Activated naive CD4-positive, alpha-beta T cell treated with anti-CD3 and anti-CD28 coated beads for 36 hours (primary cell): ENCODE measurements at places on chromosomes 5 and 9. TPM values are rescaled to one million over a fixed set of nuclear protein-coding genes. Genes with fewer than 3 reads are reported as not detected.

DNA sequence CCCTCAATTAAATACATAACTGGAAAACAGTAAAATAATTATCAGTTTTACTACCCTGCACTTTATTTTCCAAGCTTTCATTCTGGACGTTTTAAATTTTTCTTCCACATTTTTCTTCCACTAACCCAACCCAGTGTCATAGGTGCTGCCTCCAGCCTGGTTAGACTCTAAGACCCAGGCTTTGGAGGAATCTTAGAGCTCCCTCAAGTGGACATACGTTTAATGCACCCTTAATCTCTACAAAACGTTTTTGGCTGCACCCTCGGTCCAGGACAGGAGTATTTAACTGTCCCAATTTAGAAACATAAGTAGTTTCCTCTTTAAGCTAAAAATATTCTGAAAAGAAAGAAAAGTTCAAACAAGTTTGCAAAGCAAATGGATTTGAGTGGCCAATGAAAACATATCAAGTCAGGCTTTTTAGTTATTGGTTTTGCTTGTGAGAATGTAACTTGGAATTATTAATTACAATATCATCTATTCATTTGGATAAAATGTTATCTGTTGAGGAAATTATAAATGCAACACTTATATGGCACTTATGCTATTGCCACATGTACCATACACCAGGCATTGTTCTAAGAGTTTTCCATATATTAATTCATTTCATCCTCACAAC is 38.9 kb downstream of the CDH6 start:
- peak; percentile 9 for DNase-seq
- no peaks in the 10 kb centered on the region for H3K36me3 ChIP-seq
- no peaks in the 10 kb centered on the region for H3K4me1 ChIP-seq
- no peak overlapping the region for H3K4me3 ChIP-seq
- peaks cover 3% of the 10 kb centered on the region for H3K27me3 ChIP-seq
- no peak overlapping the region for H3K27ac ChIP-seq

EXOSC2 gene
- 70.1 TPM for total RNA-seq

- H3K4me3 ChIP-seq = no peak overlapping the region
- no peak for DNase-seq
- no peak overlapping the region for H3K27ac ChIP-seq
- peaks cover 5% of the 10 kb centered on the region for H3K27me3 ChIP-seq
These were observed 2.8 kb upstream of the ESM1 start for GRCh38 chr5:54988218-54988617.

DNA sequence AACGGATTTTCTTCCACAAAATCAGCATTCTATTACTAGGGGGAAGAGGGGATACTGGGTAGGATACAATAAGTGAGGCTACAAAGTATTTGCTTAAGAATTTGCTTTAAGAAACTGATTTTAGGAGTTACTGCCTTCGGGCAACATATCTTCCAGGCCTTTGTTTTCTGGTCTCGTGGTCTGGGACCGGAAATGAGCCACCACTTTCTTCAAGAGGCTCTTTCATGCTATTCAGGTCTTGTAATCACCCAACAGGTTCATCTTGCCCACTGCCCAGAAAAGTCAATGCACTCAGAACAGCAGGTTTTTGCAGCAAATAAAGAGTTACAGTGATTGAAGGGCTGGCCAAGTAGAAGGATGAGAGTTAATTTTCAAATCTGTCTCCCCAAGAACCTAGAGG is 6.6 kb upstream of the AOPEP start:
- H3K36me3 ChIP-seq = no peaks in the 10 kb centered on the region
- H3K27me3 ChIP-seq = peaks cover 13% of the 10 kb centered on the region
- no peak overlapping the region for H3K4me3 ChIP-seq
- no peak for DNase-seq

GRCh38 chr5:173693670-173694069 is 77.2 kb upstream of the BOD1 start:
- no peaks in the 10 kb centered on the region for H3K36me3 ChIP-seq
- peaks cover 7% of the 10 kb centered on the region for H3K4me1 ChIP-seq
- no peak overlapping the region for H3K4me3 ChIP-seq
- no peak for DNase-seq
- H3K27ac ChIP-seq = no peak overlapping the region
